GM12891 (cell line): ENCODE measurements at places on chromosomes 11 and 22.

DNA sequence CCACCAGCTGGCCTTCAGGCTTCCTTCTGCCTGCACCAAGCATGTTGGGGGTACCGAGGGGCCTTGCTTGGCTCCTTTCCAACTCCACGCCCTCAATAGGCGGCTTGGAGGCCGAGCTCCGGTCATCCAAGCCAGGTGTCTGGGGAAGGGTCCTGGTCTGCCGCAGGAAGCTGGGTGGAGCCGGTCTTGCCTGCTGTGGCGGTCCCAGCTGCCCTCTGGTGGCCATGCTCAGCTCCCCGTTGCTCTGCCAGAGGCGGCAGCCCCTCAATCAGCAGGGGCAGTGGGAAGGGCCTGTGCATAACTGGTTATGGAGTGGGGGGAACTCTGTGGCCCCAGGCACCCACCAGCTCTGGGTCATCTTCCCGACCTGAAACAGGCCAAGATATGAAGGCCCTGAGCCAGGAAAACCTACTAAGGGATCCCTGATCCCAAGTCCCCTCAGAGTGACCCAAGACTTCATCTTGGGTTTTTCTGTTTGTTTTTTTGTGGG lies 3.2 kb downstream of the ARVCF start:
- no peak for DNase-seq

DNA sequence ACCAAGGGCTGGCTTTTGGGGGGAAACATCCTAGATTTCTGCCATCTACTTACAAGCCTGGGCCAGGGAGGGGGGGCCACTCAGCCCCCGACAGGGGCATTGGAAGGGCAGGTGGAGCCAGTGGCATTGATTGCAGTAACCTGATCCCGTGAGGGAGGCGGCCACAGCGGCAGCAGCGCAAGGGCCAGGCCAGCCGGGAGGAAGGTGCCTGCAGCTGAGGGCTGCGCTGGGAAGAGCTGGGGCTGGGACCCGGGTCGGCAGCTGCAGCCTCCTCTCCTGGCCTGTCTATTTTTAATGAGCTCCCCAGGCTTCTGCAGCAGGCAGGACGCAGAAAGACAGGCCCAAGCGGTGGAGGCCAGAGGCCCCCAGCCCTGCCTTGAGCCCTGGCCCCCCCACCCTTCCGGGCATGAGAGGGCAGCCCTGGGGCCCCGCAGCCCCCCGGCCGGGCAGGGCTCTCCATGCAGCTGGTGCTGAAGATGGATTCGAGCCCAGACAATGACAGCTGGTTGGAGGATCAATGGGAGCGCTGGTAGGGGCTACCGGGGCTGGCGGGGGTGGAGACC lies 10.6 kb downstream of the FREY1 start:
- no peak for DNase-seq

- DNase-seq, result no peak
These were observed 11.8 kb downstream of the TBC1D10A start for GRCh38 chr22:30314915-30315314.

GRCh38 chr11:33543823-33544222 lies 156.8 kb downstream of the C11orf91 start:
- DNase-seq, result no peak

DNA sequence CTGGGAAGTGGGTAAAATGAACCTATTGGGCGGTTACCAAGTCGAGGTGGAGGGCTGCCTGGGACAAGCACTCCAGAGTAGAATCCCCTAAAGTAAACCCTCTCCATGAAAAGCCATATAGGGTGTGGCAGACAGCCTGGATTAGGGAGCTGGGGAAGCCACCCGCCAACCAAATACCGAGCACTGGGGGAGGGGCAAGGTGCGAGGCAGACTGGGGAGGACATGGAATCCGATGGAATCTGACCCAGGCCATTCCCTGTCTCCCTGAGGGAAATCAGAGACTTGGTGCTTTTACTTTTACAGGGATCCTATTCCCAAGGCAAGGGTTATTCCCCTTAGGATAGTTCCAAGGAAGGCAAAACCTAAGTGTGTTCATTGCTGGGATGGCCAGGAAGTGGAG lies 130.9 kb upstream of the HSD17B12 start:
- DNase-seq, result no peak

DNA sequence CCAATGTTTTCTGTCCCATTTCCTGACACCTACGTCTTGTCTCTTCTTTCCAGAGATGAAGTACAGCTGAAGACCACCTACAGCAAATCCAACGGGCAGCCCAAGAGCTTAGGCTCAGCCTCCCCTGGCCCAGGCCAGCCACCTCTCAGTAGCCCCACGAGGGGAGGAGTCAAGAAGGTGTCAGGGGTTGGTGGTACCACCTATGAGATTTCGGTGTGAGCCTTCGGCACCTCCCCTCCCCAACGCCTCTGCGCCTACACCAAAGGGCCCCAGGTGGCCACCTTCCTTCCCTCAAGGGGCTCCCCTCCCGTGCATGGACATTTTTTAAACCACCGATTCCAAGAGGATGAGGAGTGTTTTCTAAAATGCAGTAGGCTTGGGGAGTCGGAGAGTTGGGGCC lies 12.2 kb downstream of the MED19 start:
- no peak for DNase-seq

DNA sequence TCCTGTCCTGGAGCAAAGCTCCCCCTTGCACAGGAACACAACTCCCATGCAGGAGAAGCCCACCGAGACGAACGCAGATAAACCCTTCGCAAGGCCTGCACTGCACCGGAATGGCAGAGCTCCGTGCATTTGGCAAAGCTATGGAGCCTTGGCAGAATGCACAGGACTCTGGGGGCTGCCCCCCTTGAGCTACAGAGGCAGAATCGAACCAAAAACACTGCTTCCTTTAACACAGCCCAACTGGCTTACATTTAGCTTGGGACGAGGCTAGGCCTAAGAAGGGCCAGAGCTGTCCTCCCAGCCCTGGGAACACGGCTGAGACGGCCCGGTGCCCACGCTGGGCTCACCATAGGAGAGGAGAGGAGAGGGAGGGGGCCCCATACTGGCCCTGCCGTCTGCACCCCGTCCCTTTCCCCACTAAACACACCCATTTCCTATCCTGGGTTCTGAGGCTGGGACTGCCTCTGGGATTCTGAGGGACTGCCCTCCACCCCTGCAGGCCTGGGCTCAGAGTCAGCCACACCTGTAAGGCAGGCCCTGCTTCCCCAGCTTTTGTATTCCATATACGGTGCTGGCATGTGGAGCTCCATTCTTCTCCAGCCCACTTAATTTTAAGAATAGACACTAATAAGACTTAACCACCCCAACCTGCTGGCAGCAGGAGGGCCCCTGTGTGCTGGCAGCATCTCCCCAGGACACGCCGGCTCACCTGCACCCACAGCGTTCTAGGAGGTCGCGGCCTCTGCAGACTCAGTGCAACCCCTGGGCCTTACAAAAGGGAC lies 32.9 kb downstream of the PPM1F start:
- DNase-seq, result no peak

DNA sequence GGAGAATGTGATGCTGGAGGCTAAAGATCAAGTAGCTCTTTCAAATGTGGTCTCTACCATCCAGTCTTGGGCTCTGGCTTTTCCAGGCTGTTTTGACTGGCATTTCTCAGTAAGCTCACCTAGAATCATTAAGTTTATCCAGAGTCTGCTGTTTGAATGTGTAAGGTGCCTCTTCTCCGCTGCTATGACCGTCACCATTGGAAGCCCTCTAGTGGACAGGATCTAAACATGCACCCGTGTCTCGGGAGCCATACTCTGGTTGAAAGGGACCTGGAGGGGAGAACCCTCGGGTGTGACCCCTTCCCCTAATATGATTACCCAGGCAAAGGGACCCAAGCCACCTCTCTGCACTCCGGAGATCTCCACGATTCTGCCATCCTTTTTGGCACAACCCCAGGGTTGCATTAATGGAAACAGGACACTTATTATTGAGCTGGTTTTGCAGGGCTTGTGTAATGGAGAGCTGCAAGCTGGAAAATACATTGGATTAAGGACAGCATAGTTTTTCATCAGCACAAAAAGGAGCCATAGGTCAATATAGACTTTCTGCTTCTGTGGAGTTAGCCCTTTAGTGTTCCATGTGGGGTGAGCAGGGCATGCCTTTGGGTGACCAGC lies 191.0 kb upstream of the LARGE1 start:
- peak; percentile 34 for DNase-seq

DNA sequence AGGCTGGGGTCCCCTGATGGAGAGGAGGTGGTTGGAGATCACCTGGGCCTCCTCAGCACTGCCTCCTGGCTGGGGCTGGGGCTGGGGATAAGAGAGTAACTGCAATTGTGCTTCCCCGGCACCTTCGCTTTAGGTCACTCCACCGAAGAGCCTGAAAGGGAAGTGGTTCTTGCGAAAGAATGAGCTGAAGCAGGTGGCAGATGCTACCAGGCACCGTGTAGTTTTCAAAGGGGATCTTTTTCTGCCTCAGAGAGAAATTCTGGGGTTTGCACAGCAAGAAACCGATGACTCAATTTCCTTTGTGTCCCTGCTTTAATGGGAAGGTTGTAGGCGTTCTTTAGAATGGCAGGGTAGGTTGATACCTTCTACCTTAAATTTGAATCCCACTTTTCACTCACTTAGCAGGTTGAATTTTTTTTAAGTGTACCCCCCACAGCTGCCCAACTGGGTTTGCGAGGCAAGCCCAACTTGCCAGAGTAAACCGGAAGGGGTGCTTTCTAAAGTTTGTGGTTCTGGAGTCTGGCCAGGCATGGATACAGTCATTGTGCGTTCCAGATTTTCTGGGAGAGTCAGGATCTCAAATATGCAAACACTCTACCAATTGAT lies 5.3 kb downstream of the CD44 start:
- DNase-seq, result no peak

GRCh38 chr22:20956258-20957101 lies 10.6 kb upstream of the AIFM3 start:
- DNase-seq, result no peak

DNA sequence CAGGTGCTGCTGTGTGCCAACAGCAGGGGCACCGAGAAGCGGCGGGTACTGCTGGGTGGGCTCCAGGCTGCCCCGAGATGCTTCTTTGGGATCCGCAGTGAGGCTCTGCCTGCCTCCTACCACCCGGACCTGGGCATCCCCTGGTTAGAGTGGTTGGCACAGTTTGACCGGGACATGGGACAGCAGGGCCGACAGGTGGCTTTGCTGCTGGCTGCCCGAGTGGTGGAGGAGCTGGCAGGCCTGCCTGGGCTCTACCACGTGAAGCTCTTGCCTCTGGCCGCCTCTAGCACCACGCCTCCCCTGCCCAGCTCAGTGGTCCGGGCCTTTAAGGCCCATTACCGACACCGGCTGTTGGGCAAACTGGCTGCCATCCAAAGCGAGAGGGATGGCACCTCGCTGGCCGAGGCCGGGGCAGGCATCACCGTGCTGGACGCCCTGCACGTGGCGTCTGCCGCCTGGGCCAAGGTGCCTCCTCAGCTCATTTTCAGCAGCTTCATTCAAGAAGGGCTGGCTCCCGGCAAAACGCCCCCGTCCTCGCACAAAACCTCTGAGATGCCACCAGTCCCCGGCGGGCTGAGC lies 1.9 kb downstream of the TIGD3 start:
- no peak for DNase-seq

- DNase-seq, result no peak
These were observed 428.8 kb downstream of the DYNC2H1 start for GRCh38 chr11:103537904-103538502.

- no peak for DNase-seq
These were observed 344.0 kb upstream of the FAT3 start for GRCh38 chr11:91880660-91881059.

GRCh38 chr11:126464796-126465195 lies 109.3 kb downstream of the ST3GAL4 start:
- DNase-seq, result no peak

DNA sequence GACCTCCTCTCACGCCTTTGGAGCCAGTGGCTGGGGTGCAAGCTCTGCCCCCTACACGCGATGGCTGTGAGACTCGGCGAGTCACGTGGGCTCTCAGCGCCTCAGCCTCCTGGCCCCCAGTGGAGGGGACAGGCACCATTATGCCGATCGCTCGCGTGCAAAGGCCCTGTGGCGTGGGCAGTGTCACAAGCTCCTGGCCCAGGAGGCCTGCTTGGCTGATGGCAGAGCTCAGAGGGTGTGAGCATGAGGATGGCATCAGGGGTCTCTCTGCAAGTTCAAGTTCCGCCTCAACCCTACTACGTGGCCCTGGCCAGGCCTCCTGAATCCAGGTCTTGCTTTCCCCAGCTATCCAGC lies 90.8 kb upstream of the KCNQ1OT1 start:
- no peak for DNase-seq

GRCh38 chr11:103051981-103052380 lies 40.0 kb downstream of the DCUN1D5 start:
- no peak for DNase-seq

GRCh38 chr11:45093761-45094455 lies 52.5 kb upstream of the PRDM11 start:
- no peak for DNase-seq

DNA sequence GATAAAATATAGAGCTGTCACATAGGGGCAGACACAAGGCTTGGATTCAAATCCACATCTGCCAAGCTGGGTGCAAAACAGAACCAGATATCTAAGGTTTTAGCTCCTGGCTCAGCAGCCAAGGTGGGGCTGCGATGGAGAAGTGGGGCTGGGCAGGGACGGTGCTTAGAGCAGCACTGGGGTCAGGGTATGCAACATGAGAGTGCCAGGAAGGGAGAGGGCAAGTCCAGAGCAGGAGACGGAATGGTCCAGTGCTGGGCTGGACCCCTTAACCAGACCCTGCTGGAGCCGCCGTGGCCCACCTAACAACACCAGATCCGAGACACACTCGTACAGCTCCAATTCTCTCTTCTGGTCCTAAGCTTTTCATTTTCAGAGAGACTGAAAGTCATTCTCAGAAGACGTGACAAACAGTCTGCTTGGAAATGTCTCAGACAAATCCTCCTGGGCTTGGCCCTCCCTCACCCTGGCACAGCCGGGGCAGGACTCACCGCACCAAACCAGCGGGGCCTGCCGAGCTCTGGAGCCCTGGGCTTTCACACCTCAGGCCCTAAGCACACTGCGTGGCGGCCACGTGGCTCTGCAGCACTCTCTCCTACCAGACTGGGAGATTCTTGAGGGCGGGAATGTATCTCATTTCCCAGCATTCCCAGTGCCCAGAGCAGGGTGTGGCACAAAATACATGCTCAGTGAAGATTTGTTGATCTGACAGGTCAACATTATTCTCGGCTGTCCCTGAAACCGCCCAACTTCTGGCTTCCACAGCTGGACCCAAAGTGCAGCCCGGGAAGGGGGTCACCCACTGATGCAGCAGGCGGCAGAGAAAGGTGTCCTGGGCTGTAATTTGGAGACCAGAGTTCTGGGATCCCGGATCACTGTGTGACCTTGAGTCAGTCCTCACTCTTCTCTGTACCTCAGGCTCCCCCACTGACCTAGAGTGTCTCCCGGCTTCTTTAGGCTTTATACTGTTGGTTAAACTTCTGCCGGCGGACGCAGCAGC lies 11.6 kb downstream of the LRRC32 start:
- DNase-seq, result no peak

- no peak for DNase-seq
These were observed 2.7 kb downstream of the BCL2L13 start for GRCh38 chr22:17641269-17641668.

DNA sequence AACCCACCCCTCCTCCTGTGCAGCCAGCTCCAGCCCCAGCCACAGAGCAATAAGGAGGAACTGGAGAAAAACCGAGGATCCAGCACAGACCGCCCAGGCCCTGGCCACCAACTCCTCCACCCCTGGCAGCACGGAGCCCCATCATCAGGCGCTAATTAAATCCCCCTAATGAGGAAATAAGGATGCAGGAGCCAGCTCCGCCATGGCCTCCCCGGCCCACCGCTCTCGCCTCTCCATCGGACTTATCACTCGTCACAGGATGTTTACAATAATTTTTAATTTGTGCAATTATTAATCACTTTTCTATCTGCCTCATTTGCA lies 42.6 kb downstream of the BUD13 start:
- DNase-seq, result no peak

- DNase-seq, result no peak
These were observed 569.3 kb downstream of the MIAT start for GRCh38 chr22:27226666-27227065.

- DNase-seq, result no peak
These were observed 1.5 kb downstream of the UFD1 start for GRCh38 chr22:19477321-19478044.

GRCh38 chr22:29317827-29318454 lies 2.4 kb upstream of the RASL10A start:
- DNase-seq, result no peak
